Sigmoid colon (tissue), 7 donors: ENCODE measurements at places on chromosomes 11 and 22.
A peak's percentile ranks its signal among the peaks of the same experiment; 100 is the strongest.

DNA sequence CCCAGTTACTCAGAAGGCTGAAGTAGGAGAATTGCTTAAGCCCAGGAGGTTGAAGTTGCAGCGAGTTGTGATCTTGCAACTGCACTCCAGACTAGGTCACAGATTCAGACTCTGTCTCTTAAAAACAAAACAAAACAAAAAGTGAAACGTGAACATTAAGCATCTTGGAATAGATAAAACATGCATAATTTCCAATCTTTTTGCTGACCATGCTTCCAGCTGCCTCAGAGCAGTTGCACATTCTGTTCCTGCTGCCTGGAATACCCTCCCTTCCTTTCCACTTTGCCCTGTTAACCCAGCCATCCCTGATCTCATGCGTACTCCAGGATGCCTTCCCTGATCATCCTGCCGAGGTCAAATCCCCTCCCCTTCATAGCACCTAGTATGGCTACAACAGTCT lies 718 bp upstream of the CCDC88B start:
- DNase-seq, result no peak

GRCh38 chr22:46007003-46007847 lies 30.3 kb upstream of the WNT7B start:
- peak; percentile 89 for DNase-seq

DNA sequence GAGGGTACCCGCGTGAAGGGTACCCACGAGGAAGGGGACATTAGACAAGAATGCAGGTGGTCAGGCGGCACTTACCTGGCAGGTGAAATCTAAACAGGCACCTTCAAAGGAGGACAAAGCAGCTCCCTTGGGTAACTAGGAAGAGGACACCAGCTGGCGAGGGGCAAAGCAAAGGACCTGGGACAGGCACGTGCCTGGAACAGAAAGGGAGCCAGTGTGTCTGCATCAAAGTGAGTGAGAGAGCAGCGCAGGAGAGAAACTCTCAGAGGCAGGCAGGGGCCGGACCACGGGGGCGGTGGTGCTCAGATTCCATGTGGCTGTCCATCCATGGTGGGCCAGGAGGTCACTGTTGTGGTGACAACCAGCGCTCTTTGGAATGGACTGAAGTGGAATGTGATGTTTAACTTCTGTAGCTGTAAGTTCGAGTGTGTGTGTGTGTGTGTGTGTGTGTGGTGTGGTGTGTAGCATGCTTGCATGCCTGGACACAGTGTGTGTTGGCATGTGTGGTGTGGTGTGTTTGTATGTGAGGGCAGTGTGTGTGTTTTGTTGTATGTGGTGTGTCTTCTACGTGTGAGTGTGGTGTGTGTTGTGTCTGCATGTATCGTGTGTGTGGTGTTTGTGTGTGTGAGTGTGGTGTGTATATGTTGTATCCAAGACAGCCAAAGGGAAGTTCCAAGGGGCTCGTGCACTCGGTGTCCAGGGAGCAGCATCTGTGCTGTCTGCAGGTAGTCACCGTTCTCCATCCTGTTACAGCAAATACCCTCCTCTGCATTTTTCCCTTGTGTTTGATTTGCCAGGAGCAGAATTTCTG lies 86.4 kb downstream of the CDKN1C start:
- no peak for DNase-seq

DNA sequence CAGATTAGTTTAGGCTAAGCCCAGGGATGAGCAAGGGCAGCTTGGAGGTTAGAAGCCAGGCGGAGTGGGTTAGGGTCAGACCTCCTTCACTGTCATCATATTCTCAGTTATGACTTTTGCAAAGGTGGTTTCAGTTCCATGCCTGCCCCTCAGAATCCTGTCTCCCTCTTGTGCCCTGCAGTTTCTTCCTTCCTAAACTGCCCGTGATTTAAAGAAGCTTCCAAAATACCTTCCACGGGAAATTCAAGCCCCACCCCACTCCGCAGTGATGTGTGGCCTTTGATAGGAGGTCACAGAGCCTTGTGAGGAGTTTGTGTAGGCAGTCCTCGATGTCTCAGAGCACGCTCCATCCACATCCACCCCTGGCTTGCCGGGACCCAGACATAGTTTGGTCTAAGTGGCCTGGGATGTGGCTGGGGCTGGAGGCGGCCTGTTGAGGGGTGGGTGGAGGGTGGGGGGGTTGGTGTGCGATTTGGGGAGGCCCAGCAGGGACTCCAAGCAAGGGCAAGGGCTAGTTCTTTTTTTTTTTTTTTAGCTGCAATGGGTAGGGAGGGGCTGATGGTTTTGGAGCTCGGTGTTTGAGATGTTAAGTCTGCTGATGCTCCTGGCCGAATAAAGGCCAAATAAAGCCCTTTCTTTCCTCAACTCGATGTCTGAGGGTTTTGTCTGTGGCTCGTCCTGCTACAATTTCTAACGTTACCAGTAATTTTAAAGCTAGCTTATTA lies 1.6 kb upstream of the IFITM1 start:
- no peak for DNase-seq

DNA sequence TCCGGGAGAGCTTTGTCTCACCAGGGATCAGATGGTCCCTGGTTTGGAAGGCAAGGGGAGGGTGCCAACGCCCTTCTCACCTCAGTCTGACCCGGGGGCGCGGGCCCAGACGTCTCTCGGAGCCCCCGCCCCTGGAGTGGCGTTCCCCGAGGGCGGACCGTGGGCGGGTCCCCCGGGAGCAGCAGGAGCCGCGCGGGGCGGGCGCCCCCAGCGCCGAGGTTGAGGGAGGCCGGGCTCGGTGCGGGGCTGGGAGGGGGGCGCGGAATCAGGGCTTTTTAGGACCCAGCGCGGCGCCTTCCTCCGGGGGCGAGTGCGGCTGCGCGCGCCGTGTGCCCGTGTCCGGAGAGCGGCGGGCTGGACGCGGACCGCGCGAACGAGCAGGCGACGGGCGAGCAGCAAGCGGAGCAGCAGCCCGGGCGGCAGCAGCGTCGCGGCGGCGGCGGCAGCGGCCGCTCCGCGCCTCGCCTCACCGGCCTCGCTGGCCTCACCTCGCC lies at the start of gene KCNC1:
KCNC1 (plus strand) TSS at position 364 of the 494 bp plus-strand sequence. CDS start 1,222 bp downstream, outside the sequence.
- DNase-seq, result peak; percentile 61

- DNase-seq, result peak; percentile 40
These were observed 1477.2 kb downstream of the BRD1 start for GRCh38 chr22:48350456-48350855.

DNA sequence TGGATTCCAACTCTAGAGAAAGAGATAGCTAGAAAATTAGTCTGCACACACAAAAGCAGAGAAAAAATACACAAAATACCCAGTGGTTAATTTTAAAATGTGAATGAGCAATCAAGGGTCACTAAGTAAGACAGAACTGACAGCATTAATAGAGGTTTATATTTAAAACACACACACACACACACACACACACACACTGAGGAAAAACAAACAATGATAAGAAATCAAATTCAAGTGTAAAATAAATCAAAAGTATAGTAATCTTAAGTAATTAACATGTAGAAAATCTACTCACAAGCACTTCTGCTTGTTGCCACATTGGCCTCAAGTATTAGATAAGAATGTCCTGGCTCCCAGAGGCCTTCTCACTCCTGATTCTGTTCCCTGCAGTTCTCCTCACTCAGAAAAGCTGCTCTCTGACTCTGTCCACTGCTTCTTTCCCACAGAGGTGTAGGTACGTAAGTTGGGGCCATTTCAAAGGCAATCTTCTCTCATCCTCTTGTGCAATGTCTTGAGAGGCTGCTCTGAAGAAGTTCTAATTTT lies 33.3 kb upstream of the OLFML1 start:
- no peak for DNase-seq

- DNase-seq, result no peak
These were observed 43.5 kb downstream of the GGTLC2 start for GRCh38 chr22:22687638-22688500.

GRCh38 chr11:15114501-15115475 lies at the start of gene INSC:
INSC (plus strand) TSS chr11:15114923; CDS start chr11:15149175, 34,252 bp downstream.
- no peak for DNase-seq

DNA sequence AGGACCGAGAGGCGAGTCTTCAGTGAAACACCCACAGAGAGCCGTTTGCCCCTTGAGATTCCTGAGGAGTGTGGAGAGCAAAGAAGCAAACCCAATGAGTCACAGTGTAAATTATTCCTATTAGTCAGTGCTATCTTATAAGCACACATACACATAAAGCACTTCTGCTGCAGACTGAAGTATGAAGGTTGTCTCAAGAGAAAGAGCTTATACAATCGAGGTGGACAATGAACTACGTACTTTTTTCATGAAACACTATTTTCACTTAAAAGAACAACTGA lies 37.3 kb downstream of the GALNT18 start:
- no peak for DNase-seq

DNA sequence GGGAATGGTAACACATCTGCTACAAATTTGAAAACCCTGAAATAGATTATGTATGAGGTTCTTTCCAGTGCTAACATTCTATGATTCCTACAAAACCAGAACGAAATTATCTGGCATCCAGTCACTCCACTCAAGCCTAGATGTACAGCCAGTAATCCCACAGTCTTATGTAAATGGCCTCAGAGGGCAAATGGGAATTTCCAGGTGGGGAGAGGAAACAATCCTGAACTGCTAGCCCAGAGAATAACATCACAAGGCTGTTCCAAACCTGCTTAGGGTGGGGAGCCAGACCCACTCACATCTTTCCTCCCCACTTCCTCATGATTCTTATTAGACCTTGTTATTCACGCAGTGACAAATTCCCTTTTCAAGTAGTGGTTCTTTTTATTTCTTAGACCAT lies 3.5 kb downstream of the FIBIN start:
- DNase-seq, result no peak

DNA sequence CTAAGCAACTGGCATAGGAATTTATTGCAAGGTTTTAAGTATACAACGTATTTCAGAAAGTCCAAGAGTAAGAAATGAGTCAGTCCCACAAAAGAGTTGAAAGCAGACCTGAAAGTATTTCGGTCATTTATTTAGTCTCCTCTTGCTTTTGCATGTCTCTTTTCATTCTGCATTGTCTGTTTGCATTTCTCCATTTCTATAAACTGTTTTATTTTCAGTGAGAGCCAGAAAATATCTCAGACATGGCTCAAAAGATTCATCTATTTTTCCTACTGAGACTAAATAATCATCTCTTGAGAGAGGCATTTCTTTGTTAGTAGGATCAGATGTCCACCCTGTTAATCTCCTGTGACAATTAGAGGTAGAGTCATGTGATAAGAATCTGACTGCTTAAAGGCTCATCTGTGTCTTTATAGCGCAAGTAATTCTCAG lies 219.1 kb upstream of the CCDC179 start:
- DNase-seq, result no peak

- no peak for DNase-seq
These were observed 115.9 kb upstream of the CSNK2A3 start for GRCh38 chr11:11468954-11469353.

DNA sequence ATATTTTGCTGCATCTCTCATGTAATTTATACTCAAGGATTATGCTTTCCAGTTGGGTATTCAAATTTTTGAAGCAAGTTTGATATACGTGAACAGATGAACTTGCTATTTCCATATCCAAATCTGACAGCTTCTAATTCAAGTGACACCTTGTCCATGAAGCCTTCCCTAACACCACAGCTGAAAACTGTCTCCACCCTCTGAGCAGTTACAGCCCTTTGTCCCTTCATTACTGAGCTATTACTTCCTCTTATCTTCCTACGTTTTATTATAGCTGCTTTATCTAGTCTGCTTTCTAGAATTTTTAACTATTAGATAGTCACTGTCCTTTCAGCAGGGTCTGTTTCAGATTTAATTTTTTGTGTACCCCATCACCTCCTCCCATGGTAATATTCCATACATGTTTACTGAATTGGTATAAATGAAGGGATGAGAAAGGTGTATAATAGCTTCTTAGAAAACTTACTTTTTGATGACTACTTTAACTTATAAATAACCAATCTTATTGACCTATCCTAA lies 13.3 kb upstream of the PRSS23 start:
- no peak for DNase-seq

GRCh38 chr11:128246810-128247594 lies 340.4 kb downstream of the ETS1 start:
- no peak for DNase-seq
